ENCODE measurements at places on chromosomes 3 and 15.

- DNase-seq, result no peak
Measured at GRCh38 chr15:62636823-62637573, 405.5 kb upstream of the TPM1 start.

- DNase-seq, result peak; percentile 7
Measured at GRCh38 chr3:125679258-125679657, 84.0 kb upstream of the OSBPL11 start.

DNA sequence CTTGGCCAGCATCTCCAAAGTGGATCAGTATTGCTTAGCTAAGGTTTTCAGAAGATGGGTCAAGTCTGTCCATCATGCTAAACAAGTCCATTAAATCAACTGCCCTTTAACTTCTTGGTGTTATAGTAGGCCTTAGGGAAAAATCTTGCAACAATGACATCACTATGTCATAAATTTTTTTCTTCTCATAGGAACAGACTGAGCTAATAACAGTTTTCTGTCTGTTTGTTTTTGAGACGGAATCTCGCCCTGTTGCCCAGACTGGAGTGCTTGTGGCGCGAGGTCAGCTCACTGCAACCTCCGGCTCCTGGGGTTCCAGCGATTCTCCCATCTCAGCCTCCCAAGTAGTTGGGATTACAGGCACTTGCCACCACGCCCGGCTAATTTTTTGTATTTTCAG is 94.2 kb downstream of the EFL1 start:
- DNase-seq, result no peak

DNA sequence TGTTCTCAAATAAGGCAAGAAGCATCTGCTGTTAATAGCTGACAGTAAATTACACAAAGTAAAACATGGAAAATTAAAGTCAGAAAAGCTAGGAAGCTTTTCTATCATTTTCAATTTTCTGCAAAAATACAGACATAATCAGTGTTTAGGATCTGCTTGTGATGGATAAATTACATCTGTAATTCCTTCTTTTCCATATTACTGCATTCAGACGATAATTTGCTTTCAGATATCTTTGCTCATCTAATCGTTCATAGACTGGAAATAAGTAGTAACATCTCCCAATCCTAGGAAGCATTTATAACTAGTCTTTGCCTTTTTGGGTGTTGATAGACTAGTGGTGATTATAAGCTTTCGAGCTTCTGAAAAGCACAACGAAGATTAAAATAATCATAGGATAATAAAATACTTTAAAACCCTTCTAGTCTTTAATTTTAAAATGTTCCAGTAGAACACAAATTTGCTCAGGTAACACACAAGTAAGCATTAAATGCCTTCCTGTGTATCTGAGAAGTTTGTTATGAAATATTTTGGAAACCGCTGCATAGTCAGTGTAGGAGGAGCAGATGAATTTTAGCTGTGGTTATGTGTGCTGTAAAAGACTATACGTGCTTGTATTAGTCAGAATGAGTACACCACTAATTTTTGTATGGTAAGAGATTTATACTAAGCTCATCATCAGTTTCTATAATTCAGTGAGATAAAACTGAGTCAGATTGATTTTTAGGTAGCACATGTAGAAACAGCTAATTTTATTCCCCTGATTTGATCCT is 41.0 kb downstream of the MBNL1 start:
- DNase-seq, result no peak

DNA sequence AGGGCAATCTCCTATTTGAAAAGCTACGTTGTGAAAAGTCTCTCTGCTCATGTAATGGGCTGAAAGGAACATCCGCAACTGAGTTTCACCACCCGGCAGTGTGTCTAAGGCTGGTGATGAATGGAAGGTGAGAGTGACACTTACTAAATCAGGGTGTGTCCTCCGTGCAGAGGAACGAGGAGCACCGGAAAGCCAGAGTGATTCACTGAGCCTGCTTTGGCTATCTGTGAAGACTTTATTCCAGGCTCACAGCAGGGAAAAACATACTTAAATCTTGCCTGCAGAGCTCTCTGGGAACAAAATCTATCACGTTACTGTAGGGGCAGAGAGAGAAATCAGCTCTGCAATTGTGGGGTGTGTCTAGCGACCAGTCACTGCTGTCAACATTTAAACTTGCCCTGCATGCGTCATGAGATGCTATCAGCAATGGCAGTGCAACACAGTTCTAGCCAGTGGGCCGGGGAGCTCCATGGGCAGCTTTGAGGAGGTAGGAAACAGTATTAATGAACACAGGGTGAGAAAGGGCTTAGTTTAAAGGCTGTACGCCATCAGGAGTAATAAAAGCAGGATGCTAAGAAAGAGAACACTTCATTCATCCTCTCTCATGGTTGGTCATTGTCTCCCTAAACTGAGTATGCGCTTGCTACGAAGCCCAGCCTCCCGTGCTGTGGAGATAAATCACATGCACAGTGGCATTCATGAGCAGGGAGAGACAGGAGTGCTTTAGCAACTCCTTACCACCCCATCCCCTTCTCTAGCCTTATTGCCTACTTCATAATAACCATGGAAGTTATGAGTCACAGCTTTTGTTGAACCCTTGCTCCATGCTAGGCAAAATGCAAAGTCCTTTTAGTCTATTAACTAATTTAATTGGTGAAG is 542.7 kb upstream of the ADAMTS9 start:
- DNase-seq, result no peak

GRCh38 chr15:89412905-89413411 is 78.3 kb upstream of the POLG start:
- no peak for DNase-seq

GRCh38 chr3:5321666-5322340 is 134.3 kb downstream of the EDEM1 start:
- peak; percentile 98 for DNase-seq

DNA sequence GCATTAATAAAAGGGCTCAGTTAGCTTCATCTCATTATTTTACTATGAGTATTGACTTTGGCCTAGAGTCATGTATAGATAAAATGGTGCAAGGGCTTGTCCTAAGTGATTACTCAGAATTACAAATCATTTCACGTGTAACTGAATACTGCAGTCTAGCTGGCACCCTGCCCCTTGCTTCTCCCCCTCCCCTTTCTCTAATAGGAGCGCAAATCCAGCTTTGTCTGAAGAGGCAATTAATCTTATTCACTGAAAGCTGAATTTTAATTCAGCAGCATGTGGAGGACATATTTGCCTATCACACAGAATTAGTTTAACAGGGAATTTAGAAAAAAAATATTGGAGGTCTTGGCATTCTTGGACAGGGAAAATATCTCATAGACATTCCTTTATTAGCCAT is 412.1 kb upstream of the DPH6 start:
- DNase-seq, result no peak

DNA sequence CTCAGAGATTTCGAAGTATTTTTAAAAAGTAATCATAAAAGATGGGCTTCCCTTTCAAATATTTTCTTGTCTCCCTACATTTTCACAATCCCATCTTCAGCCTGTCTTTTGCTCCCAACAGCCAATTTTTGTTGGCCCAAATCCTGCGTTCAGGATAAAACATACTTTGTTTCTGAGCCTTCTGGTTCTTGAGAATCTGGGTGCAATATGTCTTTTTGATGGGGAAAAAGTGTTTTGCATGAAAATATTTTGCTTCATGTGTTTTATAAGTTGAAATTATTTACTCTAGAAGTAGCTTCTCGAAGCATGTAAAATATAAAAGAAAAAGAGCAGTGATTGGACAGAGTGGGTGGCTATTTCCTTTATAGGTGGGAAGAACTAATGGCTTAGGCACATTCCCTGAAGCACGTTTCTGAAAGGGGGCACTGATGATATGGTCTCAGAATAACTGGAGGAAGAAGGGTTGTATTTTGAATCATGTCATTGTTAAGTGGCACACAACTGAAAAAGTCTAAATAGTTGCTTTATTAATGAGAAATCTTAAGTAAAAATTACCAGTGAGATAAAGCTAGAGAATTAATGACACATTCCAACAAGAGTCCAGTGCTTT is 3.9 kb downstream of the UNC13C start:
- no peak for DNase-seq

DNA sequence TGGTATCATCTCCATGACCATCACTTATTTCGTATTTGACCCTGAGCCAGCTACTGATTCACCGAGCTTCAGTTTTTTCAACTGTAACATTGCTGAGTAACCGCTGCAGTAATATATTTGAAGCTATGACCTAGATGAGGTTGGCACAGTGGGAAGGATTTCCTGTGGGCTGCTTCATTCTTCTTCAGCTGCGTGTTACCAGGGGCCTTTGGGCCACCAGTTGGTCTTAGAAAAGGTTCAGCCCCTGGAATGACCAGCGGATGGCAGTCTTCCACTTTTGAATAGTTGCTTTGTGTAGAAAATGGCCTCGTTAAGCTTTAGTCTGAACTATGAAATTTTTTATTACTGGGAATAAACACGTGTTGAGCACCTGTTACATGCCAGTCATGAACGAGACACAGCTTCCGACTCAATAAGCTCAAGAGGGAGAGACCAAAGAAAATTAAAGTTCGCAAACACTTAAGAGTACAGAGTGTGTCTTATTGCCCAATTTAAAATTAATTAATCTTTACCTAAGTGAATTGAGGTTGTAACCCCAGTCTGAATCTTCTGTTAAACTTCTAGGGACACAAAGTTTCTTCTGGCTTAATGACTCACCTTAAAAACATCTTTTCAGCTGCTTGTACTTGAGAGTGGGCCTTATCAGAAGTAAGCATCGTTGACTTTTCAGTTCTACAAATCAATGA is 57.6 kb upstream of the NR2E3 start:
- DNase-seq, result peak; percentile 97

DNA sequence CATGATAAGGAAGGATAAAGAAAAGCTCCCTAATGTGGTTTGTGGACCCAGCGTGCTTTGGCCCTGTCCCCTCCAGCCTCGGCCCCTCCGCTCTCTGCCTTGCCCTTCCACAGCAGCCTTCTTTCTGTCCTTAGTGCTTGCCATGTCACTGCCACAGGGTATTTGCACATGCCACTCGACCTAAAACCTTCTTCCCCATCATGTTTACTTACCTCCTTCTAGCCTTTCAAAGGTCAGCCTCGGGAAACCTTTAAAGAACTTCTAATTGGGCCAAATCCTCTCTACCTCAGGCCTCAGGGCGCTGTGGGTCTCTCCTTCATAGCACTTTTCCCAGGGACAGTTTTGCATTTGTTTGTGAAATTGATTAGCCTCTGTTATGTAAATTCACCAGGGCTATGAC is 73.0 kb downstream of the SCN11A start:
- no peak for DNase-seq

- DNase-seq, result peak; percentile 28
Measured at GRCh38 chr3:127019449-127019848, 36.5 kb downstream of the PLXNA1 start.

GRCh38 chr3:68667346-68667745 is 265.0 kb downstream of the TAFA4 start:
- DNase-seq, result no peak

- no peak for DNase-seq
Measured at GRCh38 chr3:195458316-195458717, 15.5 kb upstream of the ACAP2 start.

DNA sequence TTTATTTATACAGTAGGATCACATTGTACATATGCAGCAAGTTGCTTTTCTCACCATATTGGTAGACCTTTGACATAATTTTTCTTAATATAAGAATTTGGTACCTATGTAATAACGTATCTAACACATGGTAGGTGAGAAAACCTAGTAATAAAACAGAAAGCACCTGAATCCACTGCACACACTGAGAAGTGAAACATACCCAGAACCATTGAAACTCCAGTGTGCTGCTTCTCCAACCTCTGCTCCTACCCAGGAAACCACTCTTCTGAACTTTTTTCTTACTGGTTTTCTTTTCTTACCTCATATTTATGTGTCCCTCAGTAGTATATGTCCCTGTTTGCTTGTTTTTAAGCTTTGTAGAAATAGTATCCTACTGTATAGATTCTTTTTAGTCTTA is 293.0 kb downstream of the UBE2E2 start:
- DNase-seq, result no peak

DNA sequence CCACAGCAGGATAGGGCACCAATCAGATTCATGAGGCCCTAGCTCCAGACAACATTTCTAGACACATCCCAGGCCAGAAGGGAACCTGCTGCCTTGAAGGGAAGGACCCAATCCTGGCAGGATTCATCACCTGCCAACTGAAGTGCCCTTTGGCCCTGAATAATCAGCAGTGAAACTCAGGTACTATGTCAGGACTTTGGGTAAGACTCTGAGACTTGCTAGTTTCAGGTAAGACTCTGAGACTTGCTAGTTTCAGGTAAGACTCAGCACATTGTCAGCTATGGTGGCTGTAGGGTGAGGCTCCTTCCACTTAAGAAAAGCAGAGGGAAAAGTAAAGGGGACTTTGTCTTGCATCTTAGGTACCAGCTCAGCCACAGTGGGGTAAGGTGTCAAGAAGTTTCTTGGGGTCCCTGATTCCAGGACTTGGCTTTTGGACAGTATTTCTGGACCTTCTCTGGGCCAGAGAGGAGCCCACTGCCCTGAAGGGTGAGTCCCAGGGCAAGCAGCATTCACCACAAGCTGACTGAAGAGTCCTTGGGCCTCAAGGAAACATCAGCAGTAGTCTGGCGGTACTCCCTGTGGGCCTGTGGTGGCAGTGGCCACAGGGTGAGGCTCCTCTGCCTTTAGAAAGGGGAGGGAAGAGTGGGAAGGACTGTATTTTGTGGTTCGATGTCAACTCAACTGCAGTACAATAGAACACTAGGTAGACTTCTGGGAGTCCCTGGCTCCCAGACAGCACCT is 13.7 kb upstream of the COL8A1 start:
- no peak for DNase-seq

GRCh38 chr3:38522002-38522401 is 25.9 kb downstream of the EXOG start:
- no peak for DNase-seq

GRCh38 chr3:114893361-114893760 is 253.7 kb downstream of the ZBTB20 start:
- no peak for DNase-seq

GRCh38 chr3:21017115-21017852 is 733.7 kb downstream of the ZNF385D start:
- no peak for DNase-seq

DNA sequence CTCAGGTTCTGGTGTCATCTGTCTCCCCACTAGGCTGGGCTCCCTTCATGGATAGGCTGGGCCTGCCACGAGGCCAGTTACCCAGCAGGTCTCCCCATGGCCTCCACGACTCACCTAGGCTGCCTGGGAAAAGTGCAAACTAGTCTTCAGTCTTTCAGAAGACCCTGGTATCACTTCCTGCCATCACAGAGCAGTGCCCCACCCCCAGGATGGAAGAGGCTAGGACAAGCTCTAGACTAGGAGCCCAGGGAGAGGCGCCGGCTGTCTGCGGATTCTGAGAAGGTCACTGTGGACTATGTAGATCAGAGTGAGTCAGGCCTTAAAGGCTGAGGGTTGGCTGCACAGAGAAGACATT is 63.7 kb downstream of the CORO2B start:
- no peak for DNase-seq

DNA sequence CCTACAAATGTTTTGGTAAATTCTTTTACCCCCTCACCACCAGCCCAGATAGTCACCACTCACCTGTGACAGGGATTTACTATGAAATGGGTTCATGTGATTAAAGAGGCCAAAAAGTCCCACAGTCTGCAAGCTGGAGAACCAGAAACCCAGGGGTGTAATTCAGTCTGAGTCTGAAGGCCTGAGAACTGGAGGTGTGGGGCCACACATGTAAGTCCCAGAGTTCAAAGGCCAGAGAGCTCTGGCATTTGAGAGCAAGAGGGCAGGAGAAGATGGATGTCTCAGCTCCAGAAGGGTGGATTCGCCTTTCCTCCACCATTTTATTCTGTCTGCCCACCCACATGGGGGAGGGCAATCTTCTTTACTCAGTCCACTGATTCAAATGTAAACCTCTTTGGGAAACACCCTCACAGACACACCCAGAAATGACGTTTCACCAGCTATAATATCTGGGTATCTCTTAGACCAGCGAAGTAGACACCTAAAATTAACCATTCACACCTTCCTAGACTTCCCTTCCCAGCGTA is 11.9 kb downstream of the RTP3 start:
- no peak for DNase-seq

- DNase-seq, result no peak
Measured at GRCh38 chr15:89429023-89429422, 67.4 kb downstream of the RHCG start.
